CD4-positive, alpha-beta T cell treated with Interleukin-10 for 1 hour (primary cell): ENCODE measurements at places on chromosomes 12 and 14.

DNA sequence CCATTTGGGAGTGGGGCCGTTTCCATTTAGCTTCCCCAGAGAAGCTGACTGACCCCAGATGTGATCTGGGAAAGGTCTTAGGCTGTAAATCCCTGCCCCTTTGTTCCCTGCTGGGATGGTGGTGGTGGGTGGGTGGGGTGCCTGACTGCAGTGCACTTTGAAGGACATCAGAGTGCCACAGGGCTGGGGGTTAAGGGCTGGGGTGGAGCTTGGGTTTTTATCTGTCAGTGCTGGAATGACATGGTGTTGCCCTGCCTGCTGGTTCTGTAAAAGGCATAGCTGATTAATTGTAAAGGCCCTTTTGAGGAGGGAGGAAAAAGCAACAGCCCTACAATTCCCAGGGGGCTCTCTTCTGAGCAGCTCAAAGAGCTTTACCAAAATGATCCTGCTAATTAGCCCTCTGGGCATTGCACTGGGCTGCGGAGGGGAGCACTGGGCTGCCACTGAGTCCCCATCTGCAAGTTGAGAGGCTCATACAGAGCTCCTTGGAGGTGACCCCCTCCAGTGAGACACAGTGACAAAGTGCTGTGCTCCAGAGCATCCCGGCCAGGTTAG lies 21.1 kb downstream of the PLEKHG3 start:
- no peak for DNase-seq

- DNase-seq, result peak; percentile 87
Observed at GRCh38 chr12:89708565-89709156, at the start of gene ATP2B1. TSS of gene ATP2B1 (minus strand) at chr12:89708838. CDS start at chr12:89655886, 52,952 bp downstream.

GRCh38 chr12:75334384-75335030 lies at the start of gene GLIPR1L1:
TSS of gene GLIPR1L1 (plus strand) at chr12:75334670. CDS start at chr12:75334729, 59 bp downstream.
- peak; percentile 86 for DNase-seq

- DNase-seq, result no peak
Observed at GRCh38 chr12:103524238-103524875, 28.6 kb upstream of the C12orf42 start.

- no peak for DNase-seq
Observed at GRCh38 chr14:20563971-20564370, 3.1 kb upstream of the RNASE9 start.

DNA sequence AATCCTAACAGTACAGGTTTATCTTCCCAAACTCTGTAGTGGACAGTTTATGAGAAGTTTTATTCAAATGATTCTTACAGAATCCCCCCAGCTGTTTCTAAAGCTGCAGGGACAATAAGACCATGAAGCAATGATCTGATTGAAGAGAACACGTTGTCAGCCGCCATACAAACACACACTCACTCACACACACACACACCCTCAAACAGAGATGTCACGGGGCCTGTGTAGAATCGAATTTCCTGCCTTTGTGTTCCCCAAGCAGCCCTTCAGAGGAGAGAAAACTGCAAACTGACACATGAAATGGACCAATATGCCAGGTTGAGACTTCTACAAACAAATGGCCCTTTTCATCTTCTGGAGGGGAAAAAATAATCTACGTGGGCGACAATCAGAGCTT lies 80.5 kb upstream of the TBX3 start:
- DNase-seq, result no peak

DNA sequence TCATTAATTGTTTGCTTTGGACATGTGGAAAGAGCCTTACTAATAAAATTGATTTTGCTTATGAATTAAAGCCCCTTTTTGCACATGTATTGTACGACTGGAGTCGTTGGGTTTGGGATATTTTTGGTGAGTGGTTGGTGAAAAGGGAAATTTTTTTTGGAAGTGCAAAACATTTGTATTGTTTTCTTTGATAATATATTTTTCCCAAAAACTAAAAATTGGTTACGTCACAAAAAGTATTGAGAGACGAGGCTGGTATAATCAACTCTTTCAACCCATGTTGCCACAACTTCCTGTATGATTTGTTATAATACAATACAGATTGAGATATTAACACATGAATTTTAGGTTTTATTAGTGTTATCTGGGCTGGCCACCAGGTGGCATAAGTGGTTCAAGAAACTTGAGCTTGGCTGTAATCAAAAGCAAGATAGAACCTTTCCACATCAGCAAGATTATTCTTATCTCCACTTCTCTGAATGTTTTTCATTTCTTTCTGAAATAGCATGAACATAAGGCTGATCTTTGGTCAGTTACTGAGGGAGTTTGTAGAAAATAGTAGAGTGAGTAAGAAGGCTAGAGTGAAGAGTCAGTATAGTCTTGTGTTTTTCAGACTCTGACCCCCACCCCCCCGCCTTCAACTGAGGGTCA lies 8.7 kb downstream of the NGDN start:
- DNase-seq, result peak; percentile 82

DNA sequence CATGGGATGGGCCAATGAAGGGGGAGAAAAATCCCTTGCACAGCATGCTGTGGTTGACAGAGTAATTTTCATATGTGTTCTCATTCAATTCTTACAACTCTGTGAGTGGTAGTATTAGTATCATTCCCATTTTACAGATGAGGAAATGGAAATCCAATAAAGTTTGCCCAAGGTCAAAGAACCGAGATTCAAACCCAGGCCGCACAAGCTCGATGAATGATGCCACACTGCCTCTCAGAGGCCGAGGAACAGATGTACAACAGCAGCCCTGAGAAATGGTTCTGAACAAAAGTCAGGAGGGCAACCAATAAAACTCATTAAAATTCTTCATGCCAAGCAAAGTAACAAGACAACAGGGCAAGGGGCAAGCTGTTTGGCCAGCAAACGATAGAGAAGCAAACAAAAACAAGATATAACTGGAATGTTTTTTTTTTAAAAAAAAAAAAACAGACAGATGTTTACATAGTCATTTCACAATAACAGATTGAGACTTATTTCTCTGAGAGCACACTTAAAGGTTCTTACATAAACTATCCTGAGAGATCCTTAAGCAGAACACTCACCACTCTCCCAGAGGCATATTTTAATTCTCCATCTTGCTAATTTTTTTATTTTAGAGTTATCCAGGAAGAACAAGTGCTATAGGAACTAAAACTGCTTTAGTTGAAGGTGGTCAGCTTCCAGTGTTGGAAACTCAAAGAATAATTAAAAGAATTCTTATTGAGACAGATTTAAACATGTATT lies 85.8 kb downstream of the EXOC5 start:
- DNase-seq, result no peak

- DNase-seq, result peak; percentile 55
Observed at GRCh38 chr12:112408621-112409020, 784 bp downstream of the RPL6 start.
